Hypothalamus (tissue), 51 donors: ENCODE measurements at places on chromosomes 2 and 18.

GRCh38 chr2:210445116-210445707 is 31.3 kb downstream of the LANCL1 start:
- DNase-seq: no peak

GRCh38 chr18:12750076-12750714 is 47.4 kb downstream of the PSMG2 start:
- no peak for DNase-seq

DNA sequence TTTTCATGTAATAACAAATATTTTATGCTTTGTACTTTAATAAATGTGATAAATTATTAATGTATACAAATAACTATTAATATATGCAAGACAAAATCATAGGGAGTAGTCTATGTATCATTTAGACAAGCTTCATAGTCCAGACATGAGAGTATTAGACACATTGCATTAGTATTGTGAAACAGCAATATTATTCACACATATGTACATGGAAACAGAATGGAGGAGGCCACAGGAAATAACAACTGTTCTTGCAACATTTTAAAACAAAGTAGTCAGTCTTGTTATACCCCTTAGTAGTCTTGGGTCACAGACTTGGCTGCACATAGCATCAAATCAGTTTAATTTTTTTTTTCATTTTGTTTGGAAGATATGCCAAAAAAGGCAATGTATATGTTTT is 15.8 kb downstream of the DSC1 start:
- no peak for DNase-seq

GRCh38 chr2:86523491-86523890 is 39.8 kb downstream of the CHMP3 start:
- DNase-seq: no peak

DNA sequence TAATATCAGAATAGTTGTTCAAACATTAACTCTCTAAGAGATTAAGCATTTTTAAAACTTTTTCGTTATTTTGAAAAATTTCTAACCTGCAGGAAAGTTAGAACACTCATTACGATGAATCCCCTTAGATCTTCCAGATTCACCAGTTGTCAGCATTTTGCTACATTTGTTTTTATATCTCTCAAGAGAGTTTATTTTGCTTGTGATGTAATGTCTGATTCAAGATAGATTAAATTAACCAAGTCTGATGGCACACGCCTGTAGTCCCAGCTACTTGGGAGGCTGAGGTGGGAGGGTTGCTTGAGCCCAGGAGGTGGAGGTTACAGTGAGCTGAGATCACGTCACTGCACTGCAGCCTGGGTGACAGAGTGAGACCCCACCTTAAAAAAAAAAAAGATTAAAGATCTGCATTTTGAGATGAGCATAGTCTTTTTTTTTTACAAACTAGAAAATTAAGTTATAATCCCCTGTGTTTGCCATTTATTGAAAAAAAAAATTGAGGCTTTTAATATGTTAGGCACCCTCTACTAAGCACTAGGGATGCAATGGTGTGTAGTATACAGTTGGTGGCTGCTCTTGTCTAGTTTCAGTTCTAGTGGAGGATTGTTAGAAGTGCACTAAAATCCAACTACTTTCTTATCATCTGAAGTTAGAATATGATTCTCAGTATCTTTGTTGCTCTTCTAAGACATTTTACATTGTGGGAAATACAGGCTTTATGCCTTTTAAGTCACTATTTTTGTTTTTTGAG is 20.9 kb downstream of the RAB10 start:
- DNase-seq: no peak
